Vagina (tissue), 2 donors: ENCODE measurements at places on chromosomes 6 and 20. TPM values are rescaled to one million over a fixed set of nuclear protein-coding genes. Genes with fewer than 3 reads are reported as not detected.

DEFB124 gene
- not detected for total RNA-seq

OR2J3 gene
- total RNA-seq = not detected

BPIFB1 gene
- not detected for total RNA-seq

MACROD2 gene
- total RNA-seq = 12.5 TPM

WFDC12 gene
- 4.4 TPM for total RNA-seq

DACT2 gene
- 1.5 TPM for total RNA-seq

RBM24 gene
- total RNA-seq = 2.7 TPM

SIRPB1 gene
- total RNA-seq = 2.5 TPM

GHRH gene
- not detected for total RNA-seq

PHF1 gene
- 73.2 TPM for total RNA-seq

IMPG1 gene
- total RNA-seq = not detected

DDRGK1 gene
- total RNA-seq = 61.4 TPM

FAM83C gene
- 16.9 TPM for total RNA-seq

TXLNB gene
- total RNA-seq = 0.49 TPM

COL9A3 gene
- 1.2 TPM for total RNA-seq

RIPK1 gene
- 27.0 TPM for total RNA-seq

ZSCAN16 gene
- total RNA-seq = 1.2 TPM

HAO1 gene
- not detected for total RNA-seq

GPR63 gene
- 2.5 TPM for total RNA-seq

LY6G6D gene
- total RNA-seq = not detected

PSORS1C1 gene
- 9.6 TPM for total RNA-seq
